ENCODE measurements at places on chromosomes 6 and 20. TPM values are rescaled to one million over a fixed set of nuclear protein-coding genes. Genes with fewer than 3 reads are reported as not detected.

CCN6 gene
- total RNA-seq: not detected

KIF6 gene
- total RNA-seq: not detected

BTN1A1 gene
- not detected for total RNA-seq

COL12A1 gene
- 0.21 TPM for total RNA-seq

L3MBTL3 gene
- total RNA-seq: 41.2 TPM

KCNQ2 gene
- total RNA-seq: under 0.01 TPM
